Stimulated activated CD8-positive, alpha-beta memory T cell treated with anti-CD3 and anti-CD28 coated beads, Interleukin-7, amount 100 ng/mL, for 1 hour (primary cell): ENCODE measurements at places on chromosomes 3 and 15.

- no peak for DNase-seq
Observed at GRCh38 chr15:80494756-80495155, 90.6 kb downstream of the ARNT2 start.

- no peak for DNase-seq
Observed at GRCh38 chr3:132073771-132074170, 39.0 kb upstream of the CPNE4 start.

DNA sequence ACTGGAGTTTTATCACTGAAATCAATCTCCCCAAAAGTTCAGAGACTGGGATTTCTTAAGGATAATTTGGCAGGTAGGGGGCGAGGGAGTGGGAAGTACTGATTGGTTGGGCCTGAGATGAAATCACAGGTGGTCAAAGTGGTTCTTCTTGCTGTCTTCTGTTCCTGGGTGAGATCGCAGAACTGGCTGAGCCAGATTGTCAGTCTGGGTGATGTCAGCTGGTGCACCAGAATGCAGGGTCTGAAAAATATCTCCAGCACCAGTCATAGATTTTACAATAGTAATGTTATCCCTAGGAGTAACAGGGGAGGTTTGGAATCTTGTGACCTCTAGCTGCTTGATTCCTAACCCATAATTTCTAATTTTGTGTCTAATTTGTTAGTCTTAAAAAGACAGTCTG, 86.7 kb upstream of the SLC25A36 start:
- no peak for DNase-seq

- no peak for DNase-seq
Observed at GRCh38 chr3:80000022-80000421, 232.2 kb upstream of the ROBO1 start.

- DNase-seq = no peak
Observed at GRCh38 chr15:51332206-51333147, 5.9 kb downstream of the CYP19A1 start.

DNA sequence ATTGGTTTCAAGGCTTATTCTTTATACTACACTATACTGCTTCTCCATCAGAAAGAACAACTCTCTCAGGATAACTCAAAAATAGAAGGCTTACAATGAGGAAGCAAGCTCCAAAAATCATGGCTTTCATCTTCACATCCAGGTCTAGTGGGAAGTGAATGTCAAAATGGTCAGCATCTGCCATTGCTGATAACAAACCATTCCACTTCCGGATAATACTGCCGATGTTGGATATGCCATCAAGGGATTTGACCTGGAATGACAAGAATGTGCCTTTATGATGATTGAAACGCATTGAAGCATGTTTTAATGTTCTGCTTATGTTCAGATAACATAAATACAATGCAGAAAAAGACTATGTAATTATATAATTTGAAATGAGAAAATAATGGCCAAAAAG, 34.0 kb upstream of the PLOD2 start:
- no peak for DNase-seq

DNA sequence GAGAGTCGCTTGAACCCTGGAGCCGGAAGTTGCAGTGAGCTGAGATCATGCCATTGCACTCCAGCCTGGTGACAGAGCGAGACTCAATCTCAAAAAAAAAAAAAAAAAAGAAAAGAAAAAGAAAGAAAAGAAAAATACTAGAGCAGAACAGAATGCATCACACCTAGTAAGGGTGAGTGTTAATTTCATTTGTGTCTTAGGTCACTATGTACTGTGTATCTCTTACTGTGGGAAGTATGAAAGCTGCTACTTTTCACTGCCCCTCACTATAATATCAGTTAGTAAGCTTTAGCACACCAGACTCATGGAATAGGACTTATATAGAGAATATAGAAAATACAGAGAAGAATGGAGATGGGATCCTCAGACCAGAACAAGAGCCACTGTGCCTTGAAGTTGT, 45.9 kb upstream of the RASA2 start:
- no peak for DNase-seq

DNA sequence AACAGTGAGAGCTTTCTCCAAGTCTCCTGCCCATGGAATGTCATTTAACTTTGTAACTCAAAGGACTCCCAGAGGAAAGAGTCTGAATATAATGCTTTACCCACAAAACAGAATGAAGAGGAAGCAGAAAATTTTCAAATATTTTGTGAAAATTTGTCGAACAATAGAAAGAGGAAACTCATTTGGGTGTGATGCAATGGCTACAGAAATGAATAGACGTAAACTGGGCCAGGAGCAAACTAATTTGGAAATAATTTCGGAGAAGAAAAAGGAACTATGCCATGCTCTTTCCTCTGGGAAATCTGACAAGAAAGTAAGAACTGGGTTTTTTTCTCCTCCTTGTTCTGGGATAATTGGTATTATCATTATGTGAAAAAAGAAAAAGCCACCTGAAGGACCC, 11.2 kb upstream of the SUMF1 start:
- DNase-seq = no peak
